ENCODE measurements at places on chromosomes 4 and X. TPM values are rescaled to one million over a fixed set of nuclear protein-coding genes. Genes with fewer than 3 reads are reported as not detected.

- DNase-seq: no peak
Observed at GRCh38 chr4:155047755-155048154, 160.7 kb upstream of the NPY2R start.

DNA sequence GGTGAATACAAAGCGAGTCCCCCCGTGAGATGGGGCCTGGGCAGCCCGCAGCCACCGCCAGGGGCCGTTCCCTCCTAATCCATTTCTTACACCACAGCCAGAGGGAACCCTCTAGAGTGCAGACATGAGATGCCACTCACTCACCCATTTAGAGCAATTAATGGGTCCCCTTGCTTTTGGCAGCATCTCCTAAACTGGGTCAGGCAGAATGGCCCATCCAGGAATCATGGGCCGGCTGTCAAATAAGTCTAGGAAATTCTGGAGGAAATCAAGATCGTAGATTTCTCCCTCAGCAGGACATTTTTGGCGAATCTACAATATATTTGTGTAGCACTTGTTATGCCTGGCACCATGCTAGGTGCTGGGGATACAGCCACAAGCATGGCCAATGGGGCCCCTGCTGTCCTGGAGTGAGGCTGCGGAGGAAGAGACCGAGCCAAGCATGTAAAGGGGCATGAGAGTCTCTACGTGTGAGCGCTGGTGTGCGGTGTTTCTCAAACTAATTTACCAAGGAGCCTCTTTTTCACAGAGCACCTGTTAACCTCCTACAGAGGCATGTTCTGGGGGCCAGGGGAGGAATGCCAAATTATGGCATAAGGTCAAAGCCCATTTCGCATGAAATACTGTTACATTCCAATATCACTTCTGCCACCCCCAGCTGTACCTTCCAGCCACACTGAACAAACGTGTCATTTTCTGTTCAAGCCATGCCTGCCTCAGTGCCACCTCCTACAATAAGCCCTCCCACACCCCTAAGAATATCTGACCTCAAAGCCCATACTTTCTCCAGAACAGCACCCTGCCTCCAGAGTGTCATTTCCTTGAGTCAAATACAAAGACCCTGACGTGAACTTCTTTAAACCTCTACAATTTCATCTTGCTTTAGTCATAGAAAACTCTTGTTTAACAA is 28.1 kb upstream of the JAKMIP1 start:
- peak; percentile 52 for DNase-seq

The F9 gene
- total RNA-seq: not detected

GRCh38 chr4:121256887-121257466 is 92.9 kb upstream of the TNIP3 start:
- DNase-seq: no peak

DNA sequence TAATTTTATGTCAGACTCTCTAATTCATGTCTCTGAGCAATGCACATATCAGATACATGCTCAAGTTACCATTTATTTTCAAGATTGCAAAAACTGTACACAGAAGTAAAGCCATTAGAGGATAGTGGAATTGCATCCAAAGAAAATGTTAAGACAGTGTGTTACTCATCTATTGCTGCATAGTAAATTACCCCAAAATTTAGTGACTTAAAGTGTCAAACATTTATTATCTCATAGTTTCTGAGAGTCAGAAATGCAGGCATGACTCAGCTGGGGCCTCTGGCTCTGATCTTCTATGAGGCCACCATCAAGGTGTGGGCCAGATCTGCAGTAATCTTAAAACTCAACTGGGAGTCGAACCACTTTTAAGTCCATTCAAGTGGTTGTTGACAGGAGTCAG is 275.2 kb downstream of the QDPR start:
- no peak for DNase-seq

GRCh38 chr4:181225616-181226261 is 1017.5 kb upstream of the TENM3 start:
- DNase-seq: no peak

DNA sequence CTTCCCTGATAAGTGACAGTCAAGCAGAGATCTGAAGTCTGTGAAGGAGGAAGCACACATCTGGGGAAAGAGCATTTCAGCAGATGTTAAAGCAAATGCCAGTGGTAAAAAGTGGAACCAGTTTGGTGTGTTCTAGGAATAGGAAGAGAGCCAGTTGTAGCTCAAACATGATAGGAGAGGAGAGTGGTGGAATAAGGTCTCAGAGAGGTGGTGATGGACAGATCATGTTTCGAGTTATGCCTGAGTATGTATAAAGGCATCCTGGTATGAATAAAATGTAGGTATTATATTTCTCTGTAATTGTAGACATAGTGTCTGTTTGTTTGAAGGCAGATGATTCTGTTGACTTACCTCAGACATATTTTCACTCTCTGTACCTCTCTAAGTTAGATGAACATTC is 89.1 kb downstream of the LARP7 start:
- no peak for DNase-seq

GRCh38 chr4:145815027-145815612 is 123.5 kb downstream of the ZNF827 start:
- DNase-seq: no peak

The ADGRL3 gene
- 54.3 TPM for total RNA-seq

The ANOS1 gene
- total RNA-seq: 0.95 TPM

- no peak for DNase-seq
Observed at GRCh38 chrX:132958091-132958703, at the start of gene HS6ST2. Gene HS6ST2 (minus strand): TSS chrX:132958629.

The RHOXF2 gene
- not detected for total RNA-seq

The BEND4 gene
- 0.05 TPM for total RNA-seq

The CXorf58 gene
- total RNA-seq: not detected

The SPANXD gene
- total RNA-seq: not detected

- DNase-seq: no peak
Observed at GRCh38 chr4:68129793-68130192, at the start of gene TMPRSS11F. Gene TMPRSS11F (minus strand): TSS chr4:68129869. CDS start chr4:68129820, 49 bp downstream.

The FAM47A gene
- total RNA-seq: not detected

The CCDC110 gene
- total RNA-seq: 3.5 TPM

DNA sequence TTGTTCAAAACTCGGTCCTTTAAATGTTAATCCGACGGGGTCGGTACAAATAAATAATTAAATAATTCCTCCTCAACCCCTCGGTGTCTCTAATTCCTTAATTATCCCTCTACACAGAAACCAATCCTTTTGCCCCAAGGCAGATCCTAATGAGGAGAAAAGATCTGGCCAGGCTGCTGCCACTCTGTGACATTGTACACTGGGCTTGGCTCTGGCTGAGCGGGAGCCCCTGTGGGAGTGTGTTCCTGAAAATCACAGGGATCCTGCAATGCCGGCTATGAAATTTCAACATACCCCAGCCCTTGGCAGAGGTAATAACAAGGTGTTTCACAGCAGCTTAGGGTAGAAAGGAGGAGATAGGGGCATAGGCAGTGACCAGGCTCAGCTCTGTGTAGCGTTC is 96.0 kb downstream of the DHRSX start:
- no peak for DNase-seq

The ZGRF1 gene
- 5.2 TPM for total RNA-seq

The TMEM47 gene
- 305 TPM for total RNA-seq

GRCh38 chr4:119626420-119626819 is 2.2 kb downstream of the PDE5A start:
- DNase-seq: no peak

The FNIP2 gene
- total RNA-seq: 37.9 TPM

- no peak for DNase-seq
Observed at GRCh38 chr4:3054169-3054759, 20.1 kb downstream of the HTT-AS start.

- no peak for DNase-seq
Observed at GRCh38 chrX:69119122-69119521, 46.1 kb downstream of the PJA1 start.

GRCh38 chr4:25160714-25161592 is 704 bp upstream of the SEPSECS start:
- DNase-seq: no peak

DNA sequence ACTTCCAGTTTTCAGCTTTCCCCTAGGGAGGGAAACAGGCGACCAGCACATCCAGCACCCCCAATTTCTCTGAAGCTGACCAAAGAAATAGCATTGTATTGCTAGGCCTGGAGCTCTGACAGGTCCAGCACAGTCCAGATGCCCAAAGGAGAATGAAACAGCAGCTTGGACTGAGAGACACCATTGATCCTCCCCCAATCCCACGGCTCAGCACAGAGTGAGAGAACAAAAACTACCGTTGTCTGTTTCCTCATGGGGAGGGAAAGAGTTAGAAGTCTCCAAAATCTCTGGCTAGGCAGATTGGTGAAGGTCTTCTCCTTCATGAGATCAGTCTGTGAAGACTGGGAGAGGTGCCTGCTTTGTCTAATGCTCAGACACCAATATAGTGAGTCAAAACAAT is 8.6 kb downstream of the TCEAL7 start:
- DNase-seq: no peak

The NLRP2B gene
- total RNA-seq: not detected

The SATL1 gene
- not detected for total RNA-seq

- DNase-seq: no peak
Observed at GRCh38 chr4:151197247-151197646, 79.7 kb upstream of the PRSS48 start.

DNA sequence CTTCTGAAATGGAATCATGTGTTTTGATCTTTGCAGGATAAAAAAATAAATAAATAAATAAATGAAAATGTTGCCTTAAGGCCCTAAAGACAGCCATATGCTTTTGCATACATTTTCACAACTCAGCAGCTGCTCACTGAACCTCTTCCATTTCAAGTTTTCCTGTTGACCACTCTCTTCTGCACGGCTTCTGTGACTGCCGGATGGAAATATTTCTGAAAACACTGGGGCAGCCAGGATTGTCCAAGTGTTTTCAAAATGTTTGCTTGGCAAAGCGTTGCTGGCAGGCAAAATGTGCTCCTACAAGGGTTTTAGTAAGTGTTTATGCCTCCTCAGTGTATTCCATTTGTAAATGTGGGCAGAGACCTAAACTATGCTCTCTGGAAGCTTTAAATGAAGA is 208.1 kb upstream of the IL1RAPL1 start:
- DNase-seq: no peak

GRCh38 chrX:75546724-75547511 is 24.1 kb upstream of the ZDHHC15 start:
- no peak for DNase-seq

GRCh38 chr4:182894681-182895275 is 22.4 kb downstream of the DCTD start:
- DNase-seq: no peak

- DNase-seq: no peak
Observed at GRCh38 chrX:111199505-111199904, 70.8 kb downstream of the CAPN6 start.

DNA sequence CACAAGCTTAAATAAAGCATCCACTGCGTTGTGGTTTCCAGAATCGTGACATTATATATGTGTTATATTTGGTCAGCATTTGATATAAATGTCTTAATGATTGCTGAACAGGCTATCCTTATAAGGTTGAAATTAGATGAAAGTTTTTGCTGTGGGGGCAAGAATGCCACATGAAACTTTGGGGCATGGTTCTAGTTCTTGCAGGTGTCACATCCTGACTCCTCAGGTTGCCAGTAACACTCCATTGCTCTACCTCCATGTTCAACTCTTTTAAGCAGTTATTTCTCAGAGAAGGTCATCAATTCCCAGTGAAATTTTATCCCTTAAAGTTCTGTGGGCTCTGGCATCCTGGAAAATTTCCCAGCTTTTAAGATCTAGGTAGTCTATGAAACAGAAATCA is 33.7 kb downstream of the NFKB1 start:
- no peak for DNase-seq

GRCh38 chrX:23759821-23760220 is 16.7 kb upstream of the ACOT9 start:
- DNase-seq: no peak

The ZCCHC12 gene
- total RNA-seq: not detected

The IL1RAPL1 gene
- 0.10 TPM for total RNA-seq

GRCh38 chrX:9995855-9996339 is 28.7 kb downstream of the CLDN34 start:
- DNase-seq: peak; percentile 96

- DNase-seq: no peak
Observed at GRCh38 chr4:173246719-173247118, 78.1 kb downstream of the GALNT7 start.

DNA sequence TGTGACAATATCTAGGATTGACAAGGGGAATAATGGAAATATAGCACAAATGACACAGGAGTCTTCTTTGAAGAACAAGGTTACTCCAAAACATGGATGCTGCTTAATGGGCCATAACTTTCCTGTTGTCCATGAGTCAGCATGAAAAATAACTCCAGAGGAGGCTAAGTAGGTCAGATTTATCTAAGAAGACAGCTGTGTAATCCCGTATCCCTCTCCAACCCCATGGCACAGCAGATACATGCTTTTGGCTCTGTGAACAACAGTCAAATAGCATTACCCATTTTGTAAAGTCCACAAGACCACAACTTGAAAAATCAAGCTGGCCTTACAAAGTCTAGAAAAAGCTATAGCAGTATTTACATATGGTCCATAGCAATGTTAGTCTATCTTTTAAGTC is 2.1 kb upstream of the TMEM131L start:
- no peak for DNase-seq

GRCh38 chrX:154469114-154469513 is 10.0 kb downstream of the LAGE3 start:
- DNase-seq: peak; percentile 56

- DNase-seq: no peak
Observed at GRCh38 chrX:24241822-24242648, 71.8 kb downstream of the SUPT20HL2 start.

DNA sequence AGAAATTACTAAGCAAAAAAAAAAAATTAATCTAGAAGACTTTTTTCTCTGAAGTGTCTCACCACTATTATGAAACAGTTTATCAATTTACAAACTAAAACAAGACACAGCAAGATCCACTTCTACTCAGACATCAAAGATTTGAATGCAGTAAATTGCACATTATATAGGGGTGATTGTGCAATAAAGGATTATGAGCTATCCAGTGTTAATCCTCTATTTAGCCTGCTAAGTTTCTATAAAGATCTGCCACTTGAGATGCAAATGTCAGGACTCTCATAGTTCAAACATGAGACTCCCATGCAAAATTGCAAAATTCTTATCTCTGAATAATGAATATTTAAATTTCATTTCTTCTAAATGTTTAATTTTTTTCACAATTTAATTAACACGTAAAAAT is 2.2 kb downstream of the TECRL start:
- DNase-seq: no peak

DNA sequence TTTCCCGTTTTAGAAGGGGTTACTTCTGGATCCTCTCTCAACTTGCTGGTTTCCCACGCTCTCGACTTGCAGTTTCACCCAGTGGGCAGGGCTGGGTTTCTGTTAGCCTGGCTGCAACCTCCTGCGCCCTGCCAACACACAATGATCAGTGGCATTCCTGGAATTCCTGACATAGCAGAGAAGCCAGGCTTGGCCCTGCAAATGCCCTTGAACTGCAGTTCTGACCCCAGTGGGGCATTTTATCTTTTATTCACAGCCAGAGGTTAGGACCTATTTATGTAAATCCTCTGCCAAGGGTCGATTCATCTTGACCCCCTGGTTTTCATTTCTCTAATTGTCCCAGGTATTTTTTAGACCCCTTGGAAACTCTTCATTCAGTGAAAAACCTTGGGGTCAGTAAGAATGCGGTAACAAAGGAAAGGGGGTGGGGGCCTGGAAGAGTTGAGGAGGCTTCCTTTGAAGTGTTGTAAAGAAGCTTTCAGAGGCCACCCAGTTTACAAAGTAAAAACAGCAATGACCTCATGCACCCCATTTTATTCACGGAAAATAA is 217.6 kb downstream of the ZNF674 start:
- DNase-seq: no peak

Data from posterior vena cava (tissue), 2 donors.